NCI-H2081 treated with DMSO at 0.1 percent for 48 hours (cell line): ENCODE measurements at places on chromosomes 1 and 21.

- no peak for DNase-seq
Measured at GRCh38 chr1:238552271-238552670, 661.5 kb upstream of the ZP4 start.

DNA sequence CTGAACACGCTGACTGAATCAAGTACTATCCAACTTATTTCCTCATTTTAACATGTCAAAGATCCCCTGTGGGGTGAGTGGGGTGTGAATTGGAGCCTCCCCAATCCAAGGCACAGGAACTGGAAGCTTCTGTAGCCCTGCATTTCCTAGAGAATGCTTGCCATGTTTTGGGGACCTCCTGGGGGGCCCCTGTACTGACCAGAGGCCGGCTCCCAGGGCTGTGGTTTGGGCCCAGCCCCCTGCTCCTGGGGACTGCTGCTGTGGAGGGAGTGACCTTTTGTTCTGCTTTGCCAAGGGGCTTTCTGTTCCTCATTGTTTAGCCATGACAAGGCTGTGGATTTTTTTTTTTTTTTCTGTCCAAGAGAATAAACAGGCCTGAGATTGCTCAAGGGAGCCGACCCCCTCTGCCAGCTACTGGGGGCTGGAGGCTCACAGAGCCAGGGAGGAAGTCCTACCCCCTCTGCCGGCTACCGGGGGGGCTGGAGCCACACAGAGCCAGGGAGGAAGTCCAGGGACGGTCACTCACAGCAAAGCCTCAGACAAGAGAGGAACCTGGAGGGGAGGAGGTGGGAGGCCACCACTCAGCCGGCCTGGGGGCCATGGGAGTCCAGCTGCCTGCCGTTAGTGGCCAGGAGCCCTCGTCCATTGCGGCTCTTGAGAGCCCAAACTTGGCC lies 17.4 kb downstream of the TNFRSF1B start:
- DNase-seq: no peak

DNA sequence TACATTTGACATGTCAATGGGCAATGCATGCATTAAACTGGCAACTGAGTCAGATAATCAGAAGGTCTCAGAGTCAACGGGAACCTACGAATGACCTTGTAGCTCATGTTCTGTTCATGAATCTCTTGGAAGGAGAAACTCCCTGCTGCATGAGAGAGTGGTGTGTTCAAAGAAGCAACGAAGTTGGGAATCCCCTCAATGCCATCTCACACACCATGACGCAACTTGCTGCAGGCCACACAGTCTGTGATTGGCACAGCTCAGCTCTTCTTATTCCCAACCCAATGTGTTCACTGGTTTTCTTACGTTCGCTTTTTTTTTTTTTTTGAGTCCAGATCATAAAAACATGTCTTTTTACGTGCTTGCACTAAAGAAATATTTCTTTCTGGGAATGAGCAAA lies 53.5 kb upstream of the PRDM2 start:
- DNase-seq: no peak

DNA sequence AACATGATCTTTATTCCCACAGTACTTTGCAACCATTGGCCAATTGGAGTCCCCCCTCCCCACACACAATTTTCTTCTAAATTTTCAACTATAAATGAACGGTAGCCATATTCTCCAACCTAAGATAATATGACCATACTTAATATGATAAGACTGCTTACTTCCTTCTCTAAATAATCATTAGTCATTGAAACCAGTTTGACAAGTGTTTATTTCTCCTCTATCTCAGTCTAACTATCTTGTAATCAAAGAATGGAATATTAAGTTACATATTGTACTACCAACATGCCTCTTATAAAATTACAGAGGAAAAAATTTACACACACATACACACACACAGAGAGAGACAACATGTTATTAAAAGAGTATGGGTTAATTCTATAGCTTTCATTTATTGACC lies 567.4 kb upstream of the TMPRSS15 start:
- DNase-seq: no peak

DNA sequence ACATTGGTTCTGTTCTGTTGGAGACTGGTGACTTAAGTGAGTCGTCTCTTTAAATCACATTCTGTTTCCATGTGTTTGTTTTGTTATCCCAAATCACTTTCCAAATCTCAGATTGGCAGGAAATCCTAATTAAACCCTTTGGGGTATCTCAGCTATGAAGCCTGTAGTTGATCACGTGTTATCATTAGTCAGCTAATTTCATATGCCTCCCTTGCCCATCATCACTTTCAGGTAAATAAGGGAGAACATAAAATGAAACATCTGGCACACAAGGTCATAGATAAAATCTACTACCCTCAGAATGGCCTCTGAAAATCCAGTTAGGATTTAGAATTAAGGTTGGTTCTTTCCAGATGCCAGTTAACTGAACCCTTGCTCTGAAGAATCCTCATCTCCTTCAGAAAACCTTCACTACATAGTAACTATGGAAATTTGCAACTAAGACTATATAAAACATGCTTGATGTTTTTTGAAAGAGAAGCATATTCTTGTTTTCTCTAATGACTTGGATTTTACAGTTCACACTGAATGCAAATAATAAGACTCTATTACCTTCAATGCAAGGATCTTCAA lies 401.5 kb downstream of the DSCAM start:
- no peak for DNase-seq

GRCh38 chr1:30882678-30883388 lies 25.7 kb downstream of the SDC3 start:
- DNase-seq: no peak

DNA sequence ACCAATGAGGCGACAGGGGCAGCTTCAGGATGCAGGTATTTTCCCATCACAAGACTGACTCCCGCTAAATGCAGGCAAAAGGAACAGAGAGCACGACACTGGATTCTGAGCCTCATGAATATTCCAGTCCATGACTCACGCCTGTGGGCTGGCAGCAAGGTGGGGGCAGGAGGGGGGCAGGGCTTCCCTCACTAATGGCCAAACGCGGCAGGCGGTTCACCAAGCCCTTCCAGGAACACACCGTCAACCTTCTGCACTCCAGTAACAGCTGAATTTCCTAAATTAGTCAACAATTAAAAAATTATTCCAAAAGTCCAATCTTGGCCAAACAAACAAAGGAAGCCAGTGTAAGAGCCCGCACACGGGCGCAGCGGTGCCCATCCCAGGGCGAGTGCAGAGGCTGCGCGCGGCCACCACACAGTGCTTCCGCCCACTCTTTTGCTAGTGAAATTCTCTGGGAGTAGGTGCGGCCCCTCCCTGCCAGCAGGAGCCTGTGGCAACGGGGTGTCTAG lies 12.5 kb upstream of the GPR153 start:
- no peak for DNase-seq

DNA sequence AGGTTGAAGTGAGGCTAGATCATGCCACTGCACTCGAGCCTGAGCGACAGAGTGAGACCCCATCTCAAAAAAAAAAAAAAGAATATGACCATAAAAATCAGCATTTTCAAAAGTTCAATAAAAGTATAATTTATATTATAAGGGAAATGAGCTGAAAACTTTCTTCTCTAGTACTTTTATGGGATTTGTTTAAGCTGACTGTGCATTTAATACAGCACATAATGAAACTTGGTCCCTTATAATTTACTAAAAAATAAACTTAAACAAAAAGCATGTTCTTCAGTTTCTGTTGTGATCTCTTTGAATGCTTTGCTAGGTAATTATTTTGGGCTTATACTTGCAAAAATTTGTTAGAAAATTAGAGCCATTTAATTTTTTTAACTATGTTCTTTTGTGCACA lies 77.8 kb downstream of the NCAM2 start:
- DNase-seq: no peak

DNA sequence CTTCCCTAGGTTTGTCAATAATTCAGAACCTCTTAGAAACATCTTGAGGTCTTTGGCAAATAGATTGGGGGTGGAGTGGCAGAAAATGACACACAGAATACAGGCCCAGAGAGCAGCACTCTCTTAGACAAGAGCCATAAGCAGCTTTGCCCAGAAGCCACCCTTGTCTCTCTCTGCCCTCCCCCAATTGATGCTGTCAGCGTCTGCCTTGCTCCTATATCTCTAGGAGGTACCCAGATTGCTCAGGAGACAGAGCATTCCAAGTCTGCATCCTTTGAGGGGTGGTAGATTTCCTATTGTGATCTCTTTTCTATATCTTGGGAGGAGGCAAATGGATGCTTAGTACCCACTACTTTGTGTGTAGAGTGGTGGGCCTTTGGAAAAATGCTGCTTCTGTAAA lies 1.8 kb downstream of the RGL1 start:
- DNase-seq: no peak

DNA sequence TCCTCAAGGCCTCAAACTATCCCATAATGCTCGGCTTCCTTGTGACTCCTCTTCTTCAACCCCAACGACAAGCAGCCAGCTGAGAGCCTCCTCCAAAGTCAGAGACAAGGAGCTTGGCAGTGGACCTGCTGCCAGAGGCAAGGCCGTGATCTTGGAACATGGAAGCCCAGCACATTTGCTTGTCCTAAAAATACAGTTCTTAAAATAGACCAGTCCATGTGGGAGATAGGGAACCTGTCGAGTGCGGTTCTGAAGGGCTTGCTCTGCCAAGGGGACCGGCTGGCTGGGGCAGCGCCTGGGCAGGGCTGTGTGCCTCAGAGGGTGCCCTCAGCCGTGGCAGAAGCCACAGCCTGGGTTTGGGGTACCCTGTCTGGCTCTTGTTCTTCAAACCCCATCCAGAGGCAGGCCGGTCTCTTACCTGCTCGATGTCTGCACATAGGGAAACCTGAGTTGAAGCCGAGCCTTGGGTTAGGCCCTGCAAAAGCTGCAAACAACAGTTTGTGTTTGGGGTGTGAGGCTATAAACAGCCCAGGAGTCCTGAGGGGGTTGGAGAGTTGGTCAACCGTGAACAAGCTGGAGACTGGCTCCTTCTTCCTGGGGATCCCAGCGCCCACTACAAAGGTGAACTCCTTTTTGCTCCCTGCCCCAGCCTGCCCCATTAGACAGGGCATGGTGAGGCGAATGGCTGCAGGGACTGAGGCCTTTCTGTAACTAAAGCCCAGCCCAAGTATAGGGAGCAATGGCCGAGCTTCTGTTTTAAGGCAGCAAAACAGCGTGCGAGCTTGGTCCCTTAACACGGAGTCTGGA lies 228.8 kb downstream of the CAMTA1 start:
- DNase-seq: no peak

GRCh38 chr21:45848331-45848730 lies 133.2 kb upstream of the COL6A1 start:
- DNase-seq: no peak

DNA sequence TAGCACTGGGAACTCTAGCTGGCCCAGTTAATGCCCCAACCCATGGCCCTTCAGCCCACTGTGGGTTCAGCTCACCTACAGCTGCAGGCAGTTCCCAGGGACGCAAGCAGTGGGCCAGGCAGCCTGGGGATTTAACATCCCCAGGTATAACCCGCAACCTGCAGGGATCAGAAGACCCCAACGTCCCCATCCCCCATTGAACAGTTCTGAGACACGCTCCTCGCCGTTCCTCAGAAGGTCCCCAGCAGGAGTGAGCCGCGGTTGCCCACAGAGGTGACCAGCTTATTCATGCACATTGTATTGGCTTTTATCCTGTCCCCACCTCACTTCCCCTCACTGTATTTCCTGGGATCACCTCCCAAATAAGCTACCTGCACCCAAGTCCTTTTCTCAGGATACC lies 5.0 kb upstream of the MATN1 start:
- no peak for DNase-seq

DNA sequence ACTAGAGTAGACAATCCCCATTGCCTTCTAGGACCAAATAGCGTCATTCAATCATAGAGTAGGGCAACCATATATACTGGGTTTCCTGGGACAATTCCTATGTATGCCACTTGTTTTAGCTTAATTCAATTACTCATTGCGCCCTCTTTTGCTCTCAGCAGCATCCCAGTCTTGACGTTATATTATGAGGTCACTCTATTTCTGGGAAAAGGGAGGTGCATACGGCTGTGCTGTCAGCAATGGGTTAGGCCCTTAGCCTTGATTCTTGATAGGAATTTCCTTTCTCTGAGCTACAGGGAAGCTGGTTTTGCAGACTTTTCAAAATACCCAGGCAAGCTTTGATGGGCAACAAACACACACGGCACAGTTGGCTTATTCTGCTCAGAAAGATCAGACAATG lies 4.4 kb upstream of the KAZN start:
- no peak for DNase-seq

- no peak for DNase-seq
Measured at GRCh38 chr1:171296897-171297296, 17.1 kb upstream of the FMO4 start.

DNA sequence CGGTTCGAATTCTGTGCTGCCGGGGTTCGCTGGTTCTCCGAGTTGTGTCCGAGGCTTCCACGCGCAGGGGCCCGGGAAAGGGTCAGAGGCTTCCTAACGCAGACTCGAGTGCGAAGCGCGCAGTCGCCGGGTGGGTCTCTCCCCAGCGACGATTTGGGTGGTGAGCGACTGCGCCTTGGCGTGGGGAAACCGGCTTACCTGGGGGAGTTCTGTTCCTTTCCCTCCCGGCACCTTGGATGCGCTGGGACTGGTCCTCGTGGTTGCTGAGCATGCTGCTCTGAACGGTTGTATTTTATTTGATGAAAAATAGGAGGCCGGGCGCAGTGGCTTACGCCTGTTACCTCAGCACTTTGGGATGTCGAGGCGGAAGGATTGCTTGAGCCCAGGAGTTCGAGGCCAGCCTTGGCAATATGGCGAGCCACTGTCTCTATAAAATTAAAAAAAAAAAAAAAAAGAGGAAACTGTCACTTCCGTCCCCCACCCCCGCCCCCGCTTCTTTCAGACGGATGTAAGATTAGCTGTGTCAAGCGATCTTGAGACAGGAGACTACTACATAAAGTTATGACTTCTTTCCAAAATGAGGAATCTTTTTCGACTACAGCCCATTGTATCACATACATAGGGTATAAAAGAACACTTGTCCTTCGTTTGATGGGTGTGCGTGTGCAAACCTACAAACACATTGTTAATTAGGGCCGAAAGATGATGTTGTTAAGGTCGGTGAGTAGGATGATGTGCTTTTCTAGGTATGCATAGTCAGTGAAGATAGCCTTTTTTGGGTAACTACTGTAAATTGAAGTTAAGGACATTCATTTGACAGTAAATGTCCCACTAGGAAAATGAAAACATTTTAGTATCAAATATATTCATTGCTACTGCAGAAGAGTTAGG lies at the start of gene CCDC18:
Gene CCDC18, plus strand, starts transcription at position 2 of the 891 bp plus-strand sequence. CDS start 2,638 bp downstream, outside the sequence.
- no peak for DNase-seq

GRCh38 chr1:24562625-24563024 lies 6.7 kb downstream of the NCMAP start:
- DNase-seq: no peak

DNA sequence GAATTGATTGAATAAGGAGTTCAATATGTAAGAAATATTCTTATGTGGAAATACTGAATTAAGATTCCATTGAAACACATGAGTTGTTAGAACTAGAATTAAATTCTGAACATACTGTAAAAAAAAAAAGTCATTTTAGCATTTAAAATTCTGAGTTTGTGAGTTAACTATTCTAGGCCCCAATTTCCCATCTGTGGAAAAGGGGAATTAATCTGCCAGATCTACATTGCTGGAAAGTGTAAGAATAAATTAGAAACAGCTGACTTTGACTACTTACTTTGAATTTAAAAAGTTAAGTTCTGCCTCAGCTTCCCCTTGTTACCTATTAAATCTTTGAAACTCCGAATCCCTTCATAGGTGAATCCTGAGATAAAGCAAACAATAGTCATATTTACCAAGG lies 103.0 kb downstream of the SNX7 start:
- no peak for DNase-seq

- no peak for DNase-seq
Measured at GRCh38 chr1:185561629-185562028, 172.6 kb upstream of the HMCN1 start.
